Right lung (tissue), 10 donors: ENCODE measurements at places on chromosomes 3 and 15.

- no peak for DNase-seq
These were observed 38.0 kb downstream of the FEM1B start for GRCh38 chr15:68315495-68316031.

DNA sequence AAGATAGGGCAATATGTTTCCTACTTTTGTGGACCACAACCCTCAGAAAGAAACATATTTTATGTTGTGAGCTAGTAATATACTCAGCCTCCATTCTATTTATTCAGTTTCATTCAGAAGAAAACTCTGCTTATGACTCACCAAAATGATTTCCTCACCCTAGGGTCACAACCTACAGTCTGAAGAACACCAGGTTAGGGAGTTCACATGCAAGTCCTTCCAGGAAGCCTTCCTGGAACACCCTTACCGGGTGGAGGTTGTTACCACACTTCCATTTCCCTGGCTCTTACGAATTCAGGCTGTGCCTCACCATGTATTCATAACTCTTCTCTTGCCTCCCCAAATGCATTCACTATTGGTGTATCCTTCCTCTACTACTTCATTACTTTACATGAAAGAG, 228.0 kb upstream of the ADAMTS9 start:
- no peak for DNase-seq

GRCh38 chr3:143526011-143526545, 322.2 kb downstream of the SLC9A9 start:
- DNase-seq: no peak

DNA sequence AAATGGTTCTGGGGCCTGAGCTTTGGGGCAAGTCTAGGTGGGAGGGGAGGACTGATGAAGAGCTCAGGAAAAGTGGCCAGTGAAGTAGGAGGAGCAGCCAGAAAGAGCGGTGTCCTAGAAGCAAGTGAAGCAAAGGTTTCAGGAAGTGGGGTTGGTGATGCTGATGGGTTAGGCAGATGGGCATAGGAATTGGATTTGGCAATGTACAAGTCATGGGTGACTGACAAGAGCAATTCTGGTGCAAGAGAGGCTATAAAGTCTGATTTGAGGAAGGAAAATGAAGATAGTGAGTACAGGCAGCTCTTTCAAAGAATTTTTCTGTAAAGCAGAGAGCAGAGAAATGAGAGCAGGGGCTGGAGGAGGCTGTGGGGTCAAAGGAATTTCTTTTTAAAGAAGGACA, 19.7 kb downstream of the ALPK3 start:
- DNase-seq: no peak
